NCI-H1436 treated with DMSO at 0.1 percent for 48 hours (cell line): ENCODE measurements at places on chromosomes 6 and 20.

GRCh38 chr20:21048841-21049273 is 57.3 kb downstream of the LINC00237 start:
- no peak for DNase-seq

DNA sequence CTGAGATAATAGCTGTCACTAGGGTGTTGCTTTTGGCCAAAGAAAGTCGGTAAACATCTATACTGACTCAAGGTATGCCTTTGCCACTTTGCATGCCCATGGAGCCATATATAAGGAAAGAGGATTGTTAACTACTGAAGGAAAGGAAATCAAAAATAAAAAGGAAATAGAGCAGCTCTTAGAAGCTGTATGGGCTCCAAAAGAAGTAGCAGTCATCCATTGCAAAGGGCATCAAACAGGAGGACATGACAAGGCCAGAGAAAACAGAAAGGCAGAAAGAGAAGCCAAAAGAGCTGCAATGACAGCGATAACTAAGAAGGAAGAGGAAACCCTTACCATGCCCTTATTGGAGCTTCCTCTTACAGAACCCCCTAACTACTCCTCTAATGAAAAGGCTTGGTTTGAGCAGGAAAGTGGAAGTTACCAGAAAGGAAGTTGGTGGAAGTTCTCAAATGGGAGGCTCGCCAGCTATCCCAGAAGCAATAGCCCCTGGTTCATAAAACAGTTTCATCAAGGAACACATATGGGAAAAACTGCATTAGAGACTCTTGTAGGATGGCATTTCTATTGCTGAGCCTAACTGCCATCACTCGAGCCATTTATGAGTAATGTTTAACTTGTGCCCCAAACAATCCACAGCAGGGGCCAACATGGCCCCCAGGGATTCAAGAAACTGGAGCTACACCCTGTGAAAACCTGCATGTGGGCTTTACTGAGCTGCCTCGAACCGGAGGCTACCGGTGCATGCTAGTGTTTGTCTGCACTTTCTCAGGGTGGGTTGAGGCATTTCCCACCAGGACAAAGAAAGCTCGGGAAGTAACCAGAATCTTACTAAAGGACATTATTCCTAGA is 7.0 kb downstream of the IL22RA2 start:
- no peak for DNase-seq

GRCh38 chr6:153553627-153554026 is 422.5 kb upstream of the RGS17 start:
- DNase-seq = no peak

DNA sequence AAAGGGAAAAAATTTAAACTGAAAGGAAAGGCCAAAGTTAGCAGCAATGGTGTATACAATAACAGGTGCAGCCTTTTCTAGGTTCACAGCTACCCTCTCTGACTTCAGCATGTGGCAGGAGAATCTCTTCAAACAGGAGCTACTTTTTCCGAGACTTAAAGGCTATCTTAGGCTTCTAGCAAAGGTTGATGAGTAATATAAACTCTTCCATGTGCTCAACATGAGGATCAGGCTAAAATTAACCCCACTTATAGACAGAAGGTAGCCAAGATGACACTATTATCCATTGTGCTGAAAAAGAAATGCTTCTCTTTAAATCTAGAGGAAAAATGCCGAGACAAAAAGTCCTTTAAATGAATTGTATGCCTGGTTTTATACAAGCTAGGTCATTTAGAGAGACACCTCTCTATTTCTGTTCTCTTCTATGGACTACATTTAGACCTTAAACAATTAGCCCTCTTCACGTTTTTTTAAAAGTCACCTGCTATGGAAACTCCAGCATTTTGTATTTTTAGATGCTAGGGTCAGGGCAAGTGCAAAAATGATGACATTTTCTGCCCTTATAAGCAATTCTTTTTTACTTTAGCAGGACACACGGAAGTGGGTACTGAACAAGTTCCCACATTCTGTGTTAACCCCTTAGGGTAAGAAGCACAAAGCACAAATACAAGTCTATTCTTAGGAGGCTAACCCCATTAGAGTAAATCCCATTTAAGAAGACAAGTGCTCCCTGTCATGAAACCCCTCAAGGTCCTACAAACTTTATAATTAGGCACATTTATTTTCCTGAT is 216.8 kb upstream of the CITED2 start:
- no peak for DNase-seq

DNA sequence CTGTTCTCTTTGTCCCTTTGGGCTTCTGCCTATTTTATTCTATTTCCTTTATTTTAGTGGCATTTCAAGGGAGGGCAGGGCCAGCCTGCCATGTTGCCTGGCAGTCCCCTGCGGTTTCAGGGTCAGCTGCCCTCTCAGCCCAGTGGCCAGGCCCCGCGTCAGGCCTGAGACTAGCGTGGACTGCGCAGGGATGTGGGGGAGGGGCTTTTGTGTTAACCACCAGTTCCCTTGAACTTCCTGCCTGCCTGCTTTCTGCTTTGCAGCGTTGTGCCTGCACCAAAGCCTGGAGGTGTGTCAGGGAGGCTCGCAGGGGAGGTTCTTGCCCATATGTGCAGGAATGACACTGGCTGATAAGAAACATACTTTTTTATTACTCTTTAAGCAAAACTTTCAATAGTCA is 157.6 kb downstream of the SLC35B3 start:
- DNase-seq = no peak

DNA sequence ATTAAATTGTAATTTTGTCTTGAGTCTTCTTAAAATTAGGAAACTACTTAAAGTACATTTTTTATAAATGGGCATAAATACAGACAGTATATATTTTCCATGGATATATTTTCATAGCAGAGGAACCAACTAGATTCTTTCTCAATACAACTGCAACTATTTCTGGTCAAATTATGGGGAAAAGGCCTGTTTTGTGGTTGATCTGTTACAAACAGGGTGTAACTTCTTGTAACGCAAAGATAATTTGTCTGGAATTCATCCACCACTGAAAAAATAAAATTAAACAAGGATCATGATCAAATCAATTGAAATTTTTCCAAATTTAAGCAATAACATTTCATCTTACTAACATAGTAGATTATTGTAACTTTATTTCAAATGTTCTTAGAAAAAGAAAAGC is 67.2 kb upstream of the RNF146 start:
- DNase-seq = no peak

- no peak for DNase-seq
Observed at GRCh38 chr20:38935967-38936407, 9.8 kb downstream of the FAM83D start.

- DNase-seq = no peak
Observed at GRCh38 chr6:134081506-134081905, 29.1 kb upstream of the SLC2A12 start.

DNA sequence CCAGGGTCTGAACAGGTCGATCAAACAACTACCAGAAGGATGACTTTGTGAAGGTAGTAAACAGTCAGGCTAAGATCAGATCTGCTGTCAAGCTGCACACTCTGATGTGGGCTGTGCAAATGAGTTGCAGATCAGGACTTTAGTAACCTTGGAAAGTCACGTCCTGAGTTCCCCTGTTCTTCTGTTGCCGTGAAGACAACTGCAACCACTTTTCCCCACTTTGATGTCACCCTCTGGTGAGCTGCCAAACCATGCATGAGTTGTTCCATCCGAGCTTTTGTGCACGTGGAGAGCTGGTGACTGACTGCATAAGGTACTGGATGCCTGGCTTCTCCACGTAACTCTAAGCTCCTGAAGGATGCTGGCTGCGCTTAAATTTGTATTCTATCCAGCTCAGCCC is 111.0 kb downstream of the CD83 start:
- DNase-seq = no peak

DNA sequence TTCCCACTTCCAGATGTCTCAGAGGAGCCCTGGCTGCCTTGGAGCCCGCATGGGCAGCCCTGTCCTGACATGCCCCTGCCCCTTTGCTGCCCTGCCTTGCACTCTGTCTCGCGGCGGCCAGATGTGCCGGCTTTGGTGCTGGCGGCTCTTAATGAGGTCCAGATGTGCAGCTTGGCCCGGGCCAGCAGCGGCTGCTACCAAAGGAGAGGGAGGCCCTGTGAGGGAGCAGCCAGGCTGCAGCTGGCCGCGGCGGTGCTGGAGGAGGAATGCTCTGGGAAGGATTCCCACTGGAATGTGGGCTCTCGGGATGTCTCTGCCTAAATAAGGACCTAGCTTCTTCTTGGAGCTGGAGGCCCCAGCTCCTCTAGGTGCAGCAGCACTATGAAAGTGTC is 72.4 kb downstream of the FGD2 start:
- DNase-seq = no peak

GRCh38 chr20:21706261-21707195 is 1.1 kb downstream of the PAX1 start:
- DNase-seq = no peak

DNA sequence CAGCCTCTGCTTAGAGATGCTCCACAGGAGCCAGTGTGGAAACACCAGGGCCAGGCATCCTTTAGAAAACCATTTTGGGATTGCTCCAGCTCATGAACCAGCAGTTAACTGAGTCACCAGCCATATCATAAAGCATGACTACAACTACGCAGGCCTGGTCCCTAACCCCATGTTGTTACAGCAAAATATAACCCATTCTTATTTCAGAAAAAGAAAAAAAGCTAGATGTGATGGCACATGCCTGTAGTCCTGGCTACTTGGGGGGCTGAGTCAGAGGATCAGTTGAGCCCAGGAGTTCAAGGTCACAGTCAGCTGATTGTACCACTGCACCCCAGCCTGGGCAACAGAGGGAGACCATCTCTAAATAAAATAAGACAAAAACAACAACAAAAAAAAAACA is 36.8 kb downstream of the C6orf15 start:
- DNase-seq = no peak

- DNase-seq = no peak
Observed at GRCh38 chr20:642398-643174, 10.4 kb downstream of the SRXN1 start.

DNA sequence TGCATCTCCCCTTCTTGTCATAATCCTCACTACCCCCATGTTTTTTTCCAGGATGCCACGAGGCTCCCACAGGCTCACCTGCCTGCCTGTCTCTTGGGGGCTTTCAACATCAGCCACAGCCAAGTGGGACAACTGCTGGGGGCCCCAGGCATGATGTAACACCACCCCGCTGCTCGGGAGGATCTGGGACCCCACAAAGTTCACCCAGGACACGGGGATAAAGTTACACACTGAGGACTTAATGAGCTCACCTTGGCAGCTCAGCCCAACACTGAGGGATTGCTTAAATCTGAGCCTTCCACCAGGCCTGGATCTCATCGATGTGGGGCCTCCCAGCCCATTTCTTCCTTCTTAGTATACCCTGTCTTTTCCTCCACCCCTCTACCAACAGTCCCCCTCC is 56.4 kb upstream of the NNAT start:
- no peak for DNase-seq

GRCh38 chr6:127147534-127147933 is 29.1 kb downstream of the RSPO3 start:
- DNase-seq = no peak

DNA sequence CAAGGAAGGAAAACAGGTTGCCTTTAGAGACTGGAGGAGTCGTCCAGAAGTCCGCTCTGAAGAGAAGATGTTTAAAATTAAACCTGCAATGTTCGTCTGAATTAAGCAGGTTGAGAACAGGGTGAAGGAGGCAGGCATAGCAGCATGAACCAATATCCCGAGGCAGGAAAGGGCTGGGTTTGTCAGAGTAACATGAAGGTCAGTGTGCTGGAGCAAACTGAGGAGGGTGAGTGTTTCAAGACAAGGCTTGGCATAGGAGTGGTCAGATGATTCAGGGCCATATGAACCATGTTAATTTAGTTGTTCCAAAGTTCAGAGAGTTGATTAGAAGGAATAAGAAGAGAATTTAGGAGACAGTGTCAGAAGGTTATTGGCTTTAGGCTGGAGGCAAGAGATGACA is 93.3 kb downstream of the UTRN start:
- no peak for DNase-seq

GRCh38 chr6:53441761-53442160 is 93.0 kb upstream of the ELOVL5 start:
- DNase-seq = no peak

- no peak for DNase-seq
Observed at GRCh38 chr6:124008000-124008987, 204.6 kb downstream of the NKAIN2 start.

GRCh38 chr6:37456126-37456525 is 23.1 kb downstream of the CMTR1 start:
- DNase-seq = no peak

GRCh38 chr6:139582956-139583355 is 208.5 kb upstream of the CITED2 start:
- DNase-seq = no peak

DNA sequence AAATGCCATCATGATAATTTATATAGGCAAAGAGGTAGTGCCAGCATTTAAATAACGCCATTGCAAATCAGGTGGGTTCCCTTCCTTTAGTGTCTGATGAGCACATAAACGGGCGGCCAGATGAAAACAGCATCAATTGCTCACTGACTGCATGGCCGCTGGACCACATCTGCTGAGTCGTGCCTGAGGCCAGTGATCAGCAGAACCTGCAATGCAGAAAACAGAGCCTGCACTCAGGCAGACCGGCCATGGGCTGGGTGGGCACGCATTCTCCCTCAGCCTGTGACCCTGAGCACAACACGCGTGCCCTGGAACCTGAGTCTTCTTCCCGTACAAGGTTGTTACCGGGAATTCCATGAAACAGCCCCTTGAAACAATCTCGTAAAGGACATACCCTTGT is 144.0 kb upstream of the THBS2 start:
- DNase-seq = no peak

GRCh38 chr6:161107779-161108730 is 116.5 kb downstream of the MAP3K4 start:
- DNase-seq = no peak

DNA sequence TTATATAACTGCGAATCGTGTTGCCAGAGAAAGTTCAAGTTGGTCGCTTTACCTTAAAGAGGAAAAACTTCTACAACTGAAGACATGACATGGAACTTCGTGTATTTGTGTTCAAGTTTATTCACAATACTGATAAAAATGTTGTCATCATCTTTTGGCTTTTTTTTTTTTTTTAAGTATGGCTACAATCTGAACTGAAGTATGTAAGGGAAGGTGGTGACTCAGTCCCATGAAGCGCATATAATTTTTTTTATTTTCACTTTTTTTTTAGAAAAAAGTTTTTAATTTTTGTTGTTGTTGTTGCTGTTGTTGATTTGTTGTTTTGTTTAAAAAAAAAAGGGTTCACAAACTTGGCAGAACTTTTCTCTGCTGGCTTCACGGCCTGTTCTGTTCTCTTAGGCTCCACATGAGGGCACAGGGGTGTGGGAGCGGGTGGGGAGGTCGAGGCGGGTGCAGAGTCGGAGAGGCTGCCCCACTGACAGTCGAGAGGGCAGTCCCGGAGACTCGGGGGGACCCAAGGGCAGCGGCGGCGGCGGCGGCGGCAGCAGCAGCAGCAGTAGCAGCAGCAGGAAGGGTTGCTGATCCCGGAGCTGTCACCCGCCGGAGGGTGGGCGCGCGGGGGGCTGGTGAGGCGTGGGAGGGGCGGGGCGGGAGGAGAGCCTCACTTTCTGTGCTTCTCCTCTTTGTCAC is 17.0 kb downstream of the TFAP2A start:
- DNase-seq = no peak

GRCh38 chr20:18154342-18154741 is 16.7 kb downstream of the KAT14 start:
- no peak for DNase-seq

- DNase-seq = no peak
Observed at GRCh38 chr6:20696676-20697075, 162.4 kb downstream of the CDKAL1 start.
